ENCODE measurements at places on chromosomes 16 and 17. TPM values are rescaled to one million over a fixed set of nuclear protein-coding genes. Genes with fewer than 3 reads are reported as not detected.

Gene CCDC102A
- 8.0 TPM for total RNA-seq

Gene MILR1
- 5.2 TPM for total RNA-seq

Gene TLCD1
- 1.9 TPM for total RNA-seq

Gene TMEM106A
- 5.0 TPM for total RNA-seq

DNA sequence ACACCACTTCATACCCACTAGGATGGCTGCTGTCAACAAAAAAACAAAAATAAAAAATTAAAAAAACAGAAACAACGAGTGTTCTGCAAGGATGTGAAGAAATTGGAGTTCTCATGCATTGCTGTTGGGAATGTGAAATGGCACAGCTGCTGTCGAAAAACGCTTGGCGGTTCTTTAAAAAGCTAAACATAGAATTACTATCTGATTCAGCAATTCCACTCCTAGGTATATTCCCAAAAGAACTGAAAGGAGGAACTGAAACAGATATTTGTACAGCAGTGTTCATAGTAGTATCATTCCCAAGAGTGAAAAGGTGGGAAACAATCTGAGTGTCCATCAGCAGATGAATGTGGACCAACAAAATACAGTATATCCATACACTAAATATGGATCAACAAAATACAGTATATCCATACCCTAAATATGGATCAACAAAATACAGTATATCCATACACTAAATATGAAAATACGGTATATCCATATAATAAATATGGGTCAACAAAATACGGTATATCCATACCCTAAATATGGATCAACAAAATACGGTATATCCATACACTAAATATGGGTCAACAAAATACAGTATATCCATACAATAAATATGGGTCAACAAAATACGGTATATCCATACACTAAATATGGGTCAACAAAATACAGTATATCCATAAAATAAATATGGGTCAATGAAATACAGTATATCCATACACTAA is 8.7 kb downstream of the METTL16 start:
- no peak for DNase-seq

GRCh38 chr17:60229188-60229802 is 79.5 kb downstream of the CA4 start:
- no peak for DNase-seq

DNA sequence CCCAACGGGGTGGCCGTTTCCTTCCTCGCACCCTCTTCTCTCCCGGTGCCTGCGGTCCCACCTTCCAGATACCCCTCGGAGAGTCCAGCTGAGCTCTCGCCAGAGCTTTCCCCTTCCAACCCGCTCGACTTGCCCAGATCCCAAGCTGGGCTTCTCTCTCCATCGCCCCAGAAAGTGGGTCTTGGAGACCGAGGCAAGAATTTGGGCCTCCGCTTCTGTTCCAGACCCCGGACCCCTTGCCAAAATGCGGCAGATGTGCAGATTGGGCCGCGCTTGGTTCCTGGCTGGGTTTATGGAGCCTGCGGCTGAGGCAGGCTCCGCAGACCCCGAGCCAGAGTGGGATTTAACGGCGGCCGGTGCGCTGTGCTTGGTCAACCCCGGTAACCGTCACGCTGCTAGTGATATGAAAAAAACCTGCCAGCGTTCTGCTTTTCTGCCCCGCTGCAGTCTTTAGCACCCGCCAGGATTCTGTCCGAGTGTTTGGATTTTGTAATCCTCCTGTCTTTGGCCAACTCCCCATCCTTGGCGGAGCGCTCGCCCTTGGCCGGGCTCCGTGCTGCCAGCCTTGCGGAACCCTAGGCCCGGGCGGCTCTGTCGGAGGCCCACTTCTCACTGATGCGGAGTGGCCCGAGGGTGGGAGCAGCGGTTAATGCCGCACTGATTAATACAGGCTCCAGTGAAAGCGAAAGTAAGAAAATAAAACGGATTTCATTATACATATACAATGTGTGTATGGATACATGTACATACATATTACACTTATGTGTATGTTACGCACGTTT is 754 bp upstream of the SLFN11 start:
- peak; percentile 49 for DNase-seq

Data from skin of body (tissue), 3 donors.